ENCODE measurements at places on chromosomes 13 and 19.

GRCh38 chr13:73952648-73953047, 181.6 kb downstream of the KLF12 start:
- DNase-seq: no peak

DNA sequence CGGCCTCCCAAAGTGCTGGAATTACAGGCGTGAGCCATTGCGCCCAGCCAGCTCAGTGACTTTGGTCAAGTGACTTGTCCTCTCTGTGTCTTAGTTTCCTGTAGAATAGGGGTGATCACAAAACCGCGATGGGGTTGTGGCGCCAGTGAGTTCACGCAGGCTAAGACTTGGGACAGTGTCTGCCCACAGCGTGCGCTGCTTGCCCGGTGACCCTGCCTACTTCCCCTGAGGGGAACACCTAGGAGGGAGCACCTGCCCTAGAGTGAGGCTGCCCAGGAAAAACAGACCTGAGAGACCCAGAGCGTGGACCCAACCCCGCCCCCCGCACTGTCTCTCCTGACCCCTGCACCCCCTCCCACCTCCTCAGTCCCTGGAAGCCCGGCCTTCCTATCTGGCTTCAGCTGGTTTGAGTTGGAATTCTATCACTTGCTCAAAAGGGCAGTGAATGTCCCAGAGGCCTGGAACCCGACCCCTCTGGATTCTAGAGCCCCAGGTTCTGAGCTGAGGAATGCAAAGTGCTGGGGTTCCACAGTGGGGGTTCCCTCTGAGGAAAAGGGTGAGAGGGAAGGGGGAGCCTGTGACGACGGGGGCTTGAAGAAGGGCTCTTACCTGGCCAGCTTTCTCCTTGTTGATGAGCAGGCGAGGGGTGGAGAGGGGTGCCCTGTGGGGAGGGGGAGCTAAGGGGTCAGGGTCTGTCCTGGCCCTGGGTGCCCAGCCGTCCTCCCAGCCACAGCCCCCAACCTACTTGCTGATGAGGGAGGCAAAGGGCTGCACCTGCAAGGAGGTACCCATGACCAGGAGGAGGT, 2.2 kb upstream of the RINL start:
- no peak for DNase-seq

DNA sequence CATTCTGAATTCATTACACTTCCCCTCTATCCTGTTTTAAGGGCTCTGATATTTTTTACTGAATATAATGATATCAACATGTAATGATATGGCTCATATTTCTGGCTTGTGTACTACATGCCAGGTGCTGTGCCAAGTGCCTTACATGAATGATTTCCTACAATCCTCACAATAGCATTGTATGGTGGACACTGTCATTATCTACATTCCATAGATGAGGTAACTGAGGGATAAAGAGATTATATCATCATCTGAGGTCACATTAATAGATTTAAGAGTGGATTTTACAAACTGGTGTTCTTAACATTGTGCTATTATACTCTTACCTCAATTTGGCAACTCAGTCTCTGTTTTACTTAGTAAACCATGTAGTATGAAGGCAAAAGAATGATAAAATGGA, 502.0 kb downstream of the LIG4 start:
- no peak for DNase-seq

- DNase-seq: no peak
These were observed 33.0 kb downstream of the KPNA3 start for GRCh38 chr13:49759503-49759902.

DNA sequence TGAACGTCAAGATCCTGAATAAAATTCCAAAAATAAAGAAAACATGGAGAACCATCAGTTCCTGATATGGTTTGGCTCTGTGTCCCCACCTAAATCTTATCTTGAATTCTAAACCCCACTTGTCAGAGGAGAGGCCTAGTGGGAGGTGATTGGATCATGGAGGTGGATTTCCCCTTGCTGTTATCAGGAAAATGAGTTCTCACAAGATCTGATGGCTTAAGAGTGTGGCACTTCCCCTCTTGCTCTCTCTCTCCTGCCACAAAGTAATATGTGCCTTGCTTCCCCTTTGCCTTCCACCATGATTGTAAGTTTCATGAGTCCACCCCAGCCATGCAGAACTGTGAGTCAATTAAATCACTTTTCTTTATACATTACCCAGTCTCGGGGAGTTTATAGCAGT, 827.4 kb downstream of the GPC5 start:
- DNase-seq: no peak

GRCh38 chr19:295687-296370, 4.6 kb upstream of the PLPP2 start:
- no peak for DNase-seq

- DNase-seq: no peak
These were observed 89.4 kb downstream of the SLC25A15 start for GRCh38 chr13:40878823-40879222.

DNA sequence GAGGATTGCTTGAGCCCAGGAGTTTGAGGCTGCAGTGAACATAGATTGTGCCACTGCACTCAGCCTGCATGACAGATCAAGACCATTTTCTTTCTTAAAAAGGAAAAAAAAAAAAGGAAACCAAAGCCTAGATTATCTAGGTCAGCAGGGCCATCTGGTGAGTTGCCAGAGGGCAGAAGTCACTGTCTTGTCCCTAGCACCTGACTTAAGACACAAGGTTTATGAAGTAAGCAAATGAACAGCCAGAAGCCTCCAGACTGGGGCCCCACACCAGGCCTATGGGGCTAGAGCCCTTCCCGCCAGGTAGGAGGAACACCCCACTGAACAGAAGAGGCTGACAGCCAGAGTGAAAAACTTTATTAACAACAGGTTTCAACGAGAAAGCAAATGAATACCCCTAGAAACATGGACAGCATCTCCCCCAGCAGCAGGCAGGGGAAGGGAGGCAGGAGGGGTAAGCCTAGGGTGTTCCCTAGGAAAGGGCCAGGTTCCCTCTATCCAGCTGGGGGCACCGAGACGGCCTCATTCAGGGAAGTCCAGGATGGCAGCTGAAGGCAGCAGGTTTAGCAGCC, 1.2 kb downstream of the WDR83 start:
- DNase-seq: no peak

GRCh38 chr19:46299004-46299509, 2.2 kb downstream of the HIF3A start:
- DNase-seq: no peak

- DNase-seq: no peak
These were observed 244.4 kb upstream of the MAB21L1 start for GRCh38 chr13:35720690-35721554.

GRCh38 chr13:31213651-31214289, 14.0 kb downstream of the B3GLCT start:
- no peak for DNase-seq

GRCh38 chr19:11894851-11895250, 7.3 kb downstream of the ZNF69 start:
- no peak for DNase-seq

DNA sequence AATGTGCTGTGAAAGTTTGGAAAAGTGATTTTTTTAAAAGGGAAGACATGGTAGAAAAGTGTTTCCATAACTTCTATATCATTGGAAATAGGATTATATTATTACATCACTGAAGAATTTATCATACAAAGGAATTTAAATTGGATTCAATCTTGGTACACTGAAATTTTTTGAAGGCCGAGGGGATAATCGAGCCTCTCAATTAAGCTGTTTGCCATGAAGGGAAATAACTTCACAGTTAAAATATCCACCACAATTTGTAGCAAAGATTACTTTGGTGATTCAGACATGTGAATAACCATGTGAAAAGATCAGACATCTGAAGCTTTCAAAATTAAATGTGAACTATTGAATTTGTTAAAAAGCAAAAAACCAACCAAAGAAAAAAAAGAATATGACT, 215.3 kb downstream of the KLF5 start:
- DNase-seq: no peak

DNA sequence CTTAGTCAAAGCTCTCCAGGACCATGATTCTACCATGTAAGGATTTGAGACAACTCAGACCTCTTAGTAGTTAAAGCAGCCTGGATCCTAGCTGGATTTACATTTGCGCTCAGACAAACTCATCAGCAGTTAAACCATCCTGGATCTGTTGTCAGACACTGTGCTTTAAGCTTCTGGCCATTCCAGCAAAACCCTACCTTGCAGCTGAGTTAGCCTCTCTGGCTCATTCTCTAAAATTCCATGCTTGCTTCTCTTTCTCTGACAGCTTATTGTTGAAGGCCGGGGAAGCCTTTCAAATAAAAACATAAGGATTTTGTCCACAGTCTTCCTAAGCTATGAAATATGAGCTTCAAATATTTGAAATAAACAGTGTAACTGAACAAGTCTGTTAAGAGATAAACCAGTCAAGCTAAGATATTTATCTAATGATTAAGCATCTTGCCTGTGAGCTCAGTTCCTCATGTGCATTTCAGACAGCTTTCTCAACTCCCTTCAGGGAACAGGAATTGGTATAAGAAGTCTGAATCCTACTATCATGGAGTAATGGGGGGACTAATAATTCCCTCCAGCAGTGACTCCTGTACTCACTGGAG, 89.3 kb downstream of the SLAIN1 start:
- DNase-seq: no peak

- no peak for DNase-seq
These were observed 340.7 kb downstream of the MTUS2 start for GRCh38 chr13:29160862-29161261.

- DNase-seq: peak; percentile 62
These were observed 33.9 kb upstream of the CEACAM21 start for GRCh38 chr19:41541990-41542584.

DNA sequence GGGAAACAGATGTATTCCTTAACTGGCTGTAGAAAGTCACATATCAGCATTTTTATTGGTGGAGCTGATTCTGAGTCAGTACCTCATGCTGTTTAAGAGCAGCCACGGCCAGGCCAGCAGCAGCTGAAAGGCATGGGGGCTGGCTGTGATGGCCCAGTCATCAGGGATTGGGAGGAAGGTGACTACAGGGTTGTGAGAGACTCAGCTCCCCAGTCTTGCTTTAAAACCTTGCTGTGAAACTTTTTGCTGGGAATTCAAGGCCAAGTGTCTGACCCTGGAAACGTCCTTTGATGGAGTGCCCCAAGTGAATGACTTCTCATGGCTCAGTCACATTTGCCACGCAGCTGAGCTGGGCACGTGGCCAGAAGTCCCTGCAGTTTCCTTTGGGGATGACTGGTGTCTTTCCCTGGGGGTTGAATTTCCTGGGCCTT, 39.1 kb upstream of the RNF113B start:
- DNase-seq: no peak

Data from effector memory CD4-positive, alpha-beta T cell (primary cell).